ENCODE measurements at places on chromosomes 3 and 15.

GRCh38 chr15:86849558-86850285 is 770.1 kb downstream of the AGBL1 start:
- DNase-seq = no peak

DNA sequence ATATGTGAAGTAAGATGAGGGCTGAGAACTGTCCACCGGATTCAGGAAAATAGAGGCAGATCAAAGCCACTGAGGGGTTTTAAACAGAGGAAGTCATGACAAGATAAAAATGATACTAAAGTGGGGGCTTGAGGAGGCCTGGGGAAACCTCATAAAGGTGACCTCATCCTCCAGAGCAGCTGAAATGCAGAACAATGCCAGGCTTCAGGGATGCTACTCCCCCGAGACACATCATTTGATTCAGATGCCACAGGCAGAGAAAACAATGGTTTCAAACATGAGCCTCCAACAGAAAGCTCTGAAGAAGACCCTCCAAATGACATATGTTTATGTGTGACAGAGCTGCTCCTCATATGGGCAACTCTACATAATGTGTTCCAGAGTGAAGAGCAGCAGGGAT is 6.4 kb downstream of the CFAP20DC start:
- DNase-seq = peak; percentile 90

GRCh38 chr15:83322061-83322460 is 37.6 kb upstream of the BNC1 start:
- DNase-seq = no peak

DNA sequence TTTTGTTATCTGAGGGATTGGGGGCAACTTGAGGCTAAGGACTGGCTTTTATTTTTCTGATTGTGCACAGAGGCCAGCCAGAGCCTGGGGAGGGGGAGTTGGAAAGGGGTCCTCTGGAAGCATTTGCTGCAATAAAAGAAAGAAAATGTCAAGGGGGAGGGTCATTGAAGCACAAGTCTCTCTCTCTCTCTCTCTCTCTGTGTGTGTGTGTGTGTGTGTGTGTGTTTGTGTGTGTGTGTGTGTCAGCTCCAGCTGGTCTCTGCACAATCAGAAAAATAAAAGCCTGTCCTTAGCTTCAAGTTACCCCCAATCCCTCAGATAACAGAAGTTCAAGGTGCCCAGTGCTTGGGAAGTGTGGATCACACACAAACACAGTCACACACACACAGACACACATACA is 52.1 kb upstream of the CCDC174 start:
- no peak for DNase-seq

GRCh38 chr3:149816986-149817385 is 4.0 kb downstream of the RNF13 start:
- DNase-seq = no peak

DNA sequence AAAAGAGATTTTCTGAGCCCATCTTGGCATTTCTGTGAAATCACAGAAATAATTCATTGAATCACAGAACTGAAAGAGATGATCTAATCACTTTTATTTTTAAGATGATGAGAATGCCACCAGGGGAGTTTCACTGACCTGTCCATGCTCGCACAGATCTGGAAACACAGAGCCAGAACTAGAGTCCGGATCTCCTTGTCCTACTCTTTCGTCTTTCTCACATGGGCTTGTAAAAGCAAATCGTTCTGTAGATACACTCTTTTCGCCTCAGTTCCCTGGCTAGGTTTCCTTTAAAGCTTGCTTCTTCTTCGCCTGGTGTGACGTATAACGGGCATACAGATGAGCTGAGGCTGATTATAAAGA is 122.5 kb upstream of the SPRED1 start:
- DNase-seq = no peak

GRCh38 chr3:21330293-21330692 is 420.7 kb downstream of the ZNF385D start:
- DNase-seq = no peak

GRCh38 chr3:5791558-5791957 is 604.1 kb downstream of the EDEM1 start:
- DNase-seq = no peak

DNA sequence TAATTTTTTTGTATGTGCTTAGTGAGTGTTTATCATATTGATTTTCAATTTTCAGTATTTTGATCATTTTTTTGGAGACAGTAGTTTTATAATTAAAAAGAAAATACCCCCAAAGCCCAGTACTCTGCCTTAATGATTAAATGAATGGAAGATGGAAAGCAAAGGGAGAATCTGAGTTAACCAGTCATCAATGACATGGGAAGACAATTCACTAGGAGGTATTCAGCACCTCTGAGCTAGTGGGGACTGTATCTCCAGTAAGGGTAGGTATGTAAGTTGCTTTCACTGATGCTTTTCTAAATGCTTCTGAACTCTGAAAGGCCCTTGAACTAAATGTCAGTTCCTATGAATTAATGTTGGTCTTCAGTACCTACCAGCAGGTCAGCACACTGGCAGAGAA is 590.4 kb upstream of the DPPA4 start:
- no peak for DNase-seq

- no peak for DNase-seq
These were observed 31.3 kb downstream of the EFL1 start for GRCh38 chr15:82231233-82231632.

GRCh38 chr3:56443372-56443771 is 24.9 kb downstream of the ERC2 start:
- DNase-seq = no peak

GRCh38 chr15:65423150-65423975 is 616 bp upstream of the IGDCC4 start:
- no peak for DNase-seq

DNA sequence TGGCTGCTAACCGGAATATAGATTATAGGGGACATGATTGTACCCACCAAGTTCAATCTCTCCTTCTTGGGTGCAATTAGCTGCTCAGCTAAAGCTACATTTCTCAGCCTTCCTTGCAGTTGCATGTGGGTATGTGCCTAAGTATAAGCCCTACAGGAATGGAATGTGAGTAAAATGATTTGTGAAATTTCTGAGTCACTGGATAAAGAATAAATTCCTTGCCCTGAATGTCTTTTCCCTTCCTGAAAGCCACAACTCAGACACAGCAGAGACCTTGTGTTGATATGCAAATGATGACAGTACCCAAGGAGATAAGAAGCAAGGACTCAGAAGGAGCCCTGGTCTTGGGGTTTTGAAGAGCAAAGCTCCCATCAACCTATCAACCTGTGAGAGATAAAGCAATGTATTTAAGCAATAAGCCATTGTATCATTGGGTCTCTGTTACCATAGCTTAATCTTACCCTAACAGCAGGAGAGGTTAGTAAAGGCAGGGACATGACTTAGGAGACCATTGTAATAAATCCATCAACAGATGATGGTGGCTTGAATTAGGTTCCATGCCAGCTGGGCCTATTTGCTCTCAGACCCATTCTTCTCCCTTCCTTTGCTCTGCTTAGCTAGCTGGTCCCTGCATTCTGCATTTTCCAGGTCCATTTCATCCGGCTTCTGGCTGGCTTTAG is 25.6 kb upstream of the ZNF280D start:
- no peak for DNase-seq

DNA sequence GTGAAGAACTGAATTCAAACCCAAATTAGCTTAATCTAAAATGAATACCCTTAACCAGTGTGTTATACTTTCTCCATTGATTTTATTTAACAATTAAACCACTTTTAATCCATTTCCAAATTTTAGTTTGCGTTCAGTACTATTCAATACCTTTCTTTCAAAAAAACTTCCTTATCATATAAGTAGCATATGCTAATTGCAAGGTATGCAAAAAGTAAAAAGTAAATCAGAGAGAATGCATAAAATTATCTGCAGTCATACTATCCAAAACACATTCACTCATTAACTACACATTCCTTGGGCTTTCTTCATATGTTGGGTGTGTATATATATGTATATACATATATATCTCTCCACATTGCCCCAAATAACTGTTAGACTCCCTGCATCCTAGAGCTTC is 208.8 kb downstream of the CADM2 start:
- no peak for DNase-seq

Measured in NCI-H187 treated with DMSO at 0.1 percent for 48 hours (cell line).